Stimulated activated CD8-positive, alpha-beta memory T cell treated with anti-CD3 and anti-CD28 coated beads, Interleukin-4, amount 100 ng/mL, for 1 hour (primary cell): ENCODE measurements at places on chromosomes 7 and 10.

- no peak for DNase-seq
Observed at GRCh38 chr10:1070919-1071318, 14.7 kb downstream of the WDR37 start.

- no peak for DNase-seq
Observed at GRCh38 chr7:12322903-12323300, 80.8 kb downstream of the VWDE start.

DNA sequence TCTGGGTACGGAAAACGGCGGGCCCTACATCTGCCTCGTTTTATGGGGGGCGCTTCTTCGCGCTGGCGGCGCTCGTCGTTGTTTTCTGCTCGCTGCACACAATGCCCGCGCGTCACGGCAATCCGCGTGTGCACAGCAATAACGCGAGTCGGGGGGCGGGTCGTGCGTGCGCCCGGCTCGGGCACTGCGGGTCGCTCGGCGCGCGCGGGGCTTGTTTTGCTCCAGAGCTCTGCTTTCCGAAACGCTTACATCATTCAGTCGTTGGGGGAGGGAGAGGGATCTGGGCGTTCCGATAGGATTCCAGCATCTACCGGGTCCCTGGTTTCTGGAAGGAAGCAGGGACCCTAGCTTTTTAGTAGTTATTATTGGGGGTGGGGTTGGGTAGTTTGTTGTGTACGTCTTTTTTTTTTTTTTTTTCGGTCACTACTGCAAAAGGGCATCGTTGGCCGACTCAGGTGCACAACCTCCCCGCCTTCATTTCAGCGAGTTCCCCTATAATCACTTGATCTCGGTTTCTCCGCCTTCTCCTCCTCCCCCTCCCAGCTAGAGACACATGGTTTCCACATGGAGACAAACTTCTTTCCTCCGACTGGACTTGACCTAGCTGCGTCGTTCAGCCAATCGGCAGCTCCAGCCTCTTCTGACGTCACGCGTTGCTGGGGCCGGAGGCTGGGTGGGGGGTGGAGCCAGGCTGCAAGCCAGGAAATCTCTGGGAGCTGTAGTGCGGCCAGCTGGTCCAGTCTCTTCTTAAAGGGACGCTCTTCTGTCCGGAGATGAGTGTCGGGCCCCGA is 3.5 kb downstream of the MXI1 start:
- DNase-seq, result peak; percentile 81

- no peak for DNase-seq
Observed at GRCh38 chr10:16184096-16184597, 252.7 kb upstream of the PTER start.

DNA sequence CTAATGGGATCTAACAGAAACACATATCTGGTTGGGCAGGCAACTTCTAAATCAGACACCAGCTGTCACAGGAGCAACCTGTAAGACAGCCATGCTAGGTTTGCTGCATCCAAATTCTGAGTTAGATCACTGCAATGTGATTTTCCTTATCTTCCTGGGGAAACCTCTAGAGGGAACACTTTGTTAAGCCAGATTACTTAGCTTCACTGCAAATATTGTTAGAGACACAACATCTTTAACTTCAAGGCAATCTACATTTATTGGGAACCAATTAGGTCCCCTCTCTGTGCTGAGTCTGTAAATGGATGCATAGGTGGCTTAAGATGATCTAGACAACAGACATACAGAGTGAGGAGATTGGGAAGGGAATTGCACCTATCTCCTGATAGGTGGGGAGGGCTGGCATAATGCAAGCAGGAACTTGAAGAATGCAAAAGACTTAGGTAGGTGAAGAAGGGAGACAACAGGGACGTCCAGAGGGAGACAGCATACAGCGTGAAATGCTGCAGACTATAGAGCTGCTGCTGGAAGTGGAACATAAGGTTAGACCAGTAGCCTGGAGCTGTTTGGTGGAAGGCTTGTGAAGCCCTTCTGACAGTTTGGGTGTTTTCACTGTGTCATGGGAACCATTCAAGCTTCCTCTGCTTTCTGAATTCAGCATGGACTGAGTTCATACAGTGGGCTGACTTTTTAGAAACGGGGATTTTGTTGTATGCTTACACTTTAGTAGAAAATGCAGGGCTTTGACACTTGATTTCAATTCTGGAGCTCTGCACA is 109.8 kb upstream of the ELMO1 start:
- DNase-seq, result no peak

GRCh38 chr7:4851459-4852422 is 10.1 kb downstream of the PAPOLB start:
- no peak for DNase-seq

DNA sequence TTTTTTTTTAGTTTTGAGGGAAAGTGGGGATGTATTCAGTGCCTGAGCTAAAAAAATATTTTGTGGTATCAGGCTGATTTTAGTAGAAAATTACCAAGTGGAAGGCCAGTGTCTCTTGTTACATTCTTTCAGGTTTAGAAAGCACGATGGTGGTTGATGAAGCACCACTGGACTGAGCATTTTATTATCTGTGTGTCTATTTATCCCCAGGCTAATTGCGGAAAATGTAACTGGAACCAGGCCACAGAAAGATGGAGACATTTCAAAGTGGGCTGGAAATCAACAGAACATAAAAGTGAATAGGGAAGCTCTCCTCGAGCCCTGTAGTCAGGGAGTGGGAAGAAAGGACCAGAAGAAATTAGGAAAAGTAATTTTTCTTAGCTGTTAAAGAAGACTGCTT is 261.0 kb downstream of the STK31 start:
- DNase-seq, result no peak

DNA sequence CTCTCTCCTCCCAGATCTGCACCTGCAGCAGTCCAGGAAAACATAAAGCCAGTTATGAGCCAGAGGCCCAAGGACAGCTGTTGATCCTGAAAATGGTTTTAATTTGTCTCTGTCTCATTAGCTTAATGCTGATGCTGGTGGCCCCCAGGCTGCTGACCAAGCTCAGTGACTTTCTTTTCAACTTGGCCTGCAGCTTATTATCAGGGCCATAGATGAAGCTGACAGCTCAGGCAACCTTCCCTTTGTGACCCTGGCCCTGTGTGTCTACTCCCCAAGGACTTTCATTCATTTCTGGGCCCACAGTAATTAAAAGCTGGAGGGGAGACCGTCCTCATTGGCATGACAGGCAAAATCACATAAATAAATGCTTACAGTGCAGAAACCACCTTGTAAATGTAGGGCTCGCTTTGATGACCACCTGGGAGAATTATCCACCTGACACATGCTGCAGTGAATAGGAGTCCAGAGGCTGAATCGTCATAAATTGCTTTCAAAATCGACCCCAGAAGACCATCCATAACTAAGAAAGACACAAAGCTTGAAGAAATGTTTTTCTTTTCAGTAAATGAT is 138.5 kb downstream of the NPY start:
- DNase-seq, result no peak

- no peak for DNase-seq
Observed at GRCh38 chr10:12703813-12704212, 297.7 kb downstream of the CCDC3 start.

DNA sequence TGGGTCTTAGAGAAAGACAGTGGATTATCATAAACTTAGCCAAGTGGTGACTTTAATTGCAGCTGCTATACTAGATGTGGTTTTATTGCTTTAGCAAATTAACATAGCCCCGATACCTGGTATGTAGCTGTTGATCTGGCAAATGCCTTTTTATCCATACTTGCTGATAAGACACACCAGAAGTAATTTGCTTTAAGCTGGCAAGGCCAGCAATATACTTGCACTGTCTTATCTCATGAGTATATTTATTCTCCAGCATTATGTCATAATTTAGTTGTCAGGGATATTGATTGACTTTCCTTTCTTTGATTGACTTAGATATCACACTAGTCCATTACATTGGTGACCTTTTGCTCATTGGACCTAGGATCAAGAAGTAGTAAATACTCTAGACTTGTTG is 12.8 kb downstream of the TMEM229A start:
- no peak for DNase-seq

DNA sequence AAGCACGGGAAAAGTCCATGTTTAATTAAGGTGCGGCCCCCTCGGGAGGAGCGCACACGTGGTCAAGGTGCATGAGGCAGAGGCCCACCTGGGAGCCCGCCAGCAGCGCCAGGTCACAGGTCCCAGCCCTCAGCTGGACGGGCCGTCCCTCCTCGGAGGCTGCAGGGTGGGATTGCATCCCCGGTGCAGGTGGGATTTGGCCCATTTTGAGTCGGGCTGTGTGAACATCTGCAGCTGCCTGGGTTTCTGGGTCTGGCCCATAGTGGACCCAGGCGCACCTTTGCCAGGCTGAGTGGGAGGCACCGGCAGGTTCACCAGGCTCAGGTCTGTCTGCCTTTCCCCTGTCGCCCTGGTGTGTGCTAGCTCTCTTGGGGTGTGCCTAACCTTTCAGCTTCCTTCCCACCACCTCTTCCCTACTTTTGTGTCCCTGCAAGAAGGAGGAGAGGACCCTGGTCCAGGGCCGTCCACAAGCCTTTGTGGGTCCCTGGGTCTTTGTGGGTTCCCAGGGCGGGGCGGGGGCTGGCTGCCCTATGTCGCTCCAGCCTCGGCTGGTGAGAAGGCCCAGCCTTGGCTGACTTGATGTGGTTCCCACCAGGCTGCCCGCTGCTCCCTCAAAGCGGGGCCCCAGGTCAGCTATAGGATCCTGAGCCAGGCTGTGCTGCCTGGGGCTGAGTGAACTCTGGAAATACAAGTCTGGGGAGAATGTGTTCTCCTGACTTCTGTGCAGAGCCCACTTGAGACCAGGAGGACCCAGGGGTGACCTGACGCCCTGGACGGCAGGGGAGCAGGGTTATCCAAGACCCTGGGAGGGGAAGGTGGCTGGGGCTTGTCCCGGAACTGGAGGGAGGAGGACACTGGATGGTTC is 186.7 kb upstream of the SHH start:
- DNase-seq, result no peak

GRCh38 chr10:99872367-99873162 is 90.1 kb downstream of the ABCC2 start:
- no peak for DNase-seq

- no peak for DNase-seq
Observed at GRCh38 chr7:42932811-42933591, 825 bp downstream of the MRPL32 start.

DNA sequence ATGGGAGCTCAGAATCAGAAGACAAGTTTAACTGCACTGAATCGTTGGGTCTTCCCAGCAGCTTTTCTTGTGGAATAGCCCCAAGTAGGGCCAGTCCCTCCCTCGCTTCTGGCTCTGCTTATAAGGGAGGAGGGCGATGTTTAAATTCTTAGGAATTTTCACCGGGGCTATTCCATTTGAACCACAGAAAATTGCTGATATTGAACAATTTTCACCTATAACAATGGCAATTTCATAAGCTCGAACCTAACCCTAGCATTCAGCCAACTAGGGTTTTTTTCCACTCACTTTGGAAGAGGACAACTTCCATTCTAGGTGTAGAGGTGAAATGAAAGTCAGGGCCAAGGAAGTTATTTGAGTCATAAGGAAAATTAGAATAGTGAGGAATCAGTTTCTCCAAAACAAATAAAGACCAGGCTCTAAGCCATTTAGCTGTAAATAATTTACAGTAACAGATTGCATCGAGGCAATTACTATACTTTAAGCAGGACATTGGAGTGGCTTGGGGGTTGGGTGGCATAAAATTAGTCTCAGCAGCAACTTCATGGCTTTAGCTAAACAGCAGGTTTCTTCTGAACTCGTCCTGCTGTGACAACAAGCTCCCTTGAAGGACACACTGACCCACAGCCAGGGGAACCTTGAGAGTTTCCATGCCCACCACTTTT is 1.5 kb upstream of the ATP6V0A4 start:
- DNase-seq, result no peak

GRCh38 chr7:36775061-36775620 is 50.8 kb upstream of the AOAH start:
- no peak for DNase-seq

DNA sequence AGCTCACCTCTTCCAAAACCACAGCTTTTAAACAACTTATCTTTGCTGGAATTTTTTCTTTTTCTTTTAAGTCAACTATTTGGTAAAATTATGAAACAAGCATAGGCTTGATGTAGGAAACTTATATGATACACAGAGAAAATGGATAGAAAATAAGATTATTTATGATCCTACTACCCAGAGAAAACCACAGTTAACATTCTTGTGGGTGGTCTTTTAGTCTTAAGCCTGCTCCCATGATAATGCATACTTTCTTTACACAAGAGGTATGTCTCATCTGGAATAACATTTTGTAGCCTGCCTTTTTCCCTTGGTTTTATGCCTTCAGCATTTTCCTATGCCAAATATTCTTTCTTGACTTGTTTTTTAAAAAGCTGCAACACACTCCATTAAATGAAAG is 21.4 kb downstream of the PLPP4 start:
- no peak for DNase-seq

DNA sequence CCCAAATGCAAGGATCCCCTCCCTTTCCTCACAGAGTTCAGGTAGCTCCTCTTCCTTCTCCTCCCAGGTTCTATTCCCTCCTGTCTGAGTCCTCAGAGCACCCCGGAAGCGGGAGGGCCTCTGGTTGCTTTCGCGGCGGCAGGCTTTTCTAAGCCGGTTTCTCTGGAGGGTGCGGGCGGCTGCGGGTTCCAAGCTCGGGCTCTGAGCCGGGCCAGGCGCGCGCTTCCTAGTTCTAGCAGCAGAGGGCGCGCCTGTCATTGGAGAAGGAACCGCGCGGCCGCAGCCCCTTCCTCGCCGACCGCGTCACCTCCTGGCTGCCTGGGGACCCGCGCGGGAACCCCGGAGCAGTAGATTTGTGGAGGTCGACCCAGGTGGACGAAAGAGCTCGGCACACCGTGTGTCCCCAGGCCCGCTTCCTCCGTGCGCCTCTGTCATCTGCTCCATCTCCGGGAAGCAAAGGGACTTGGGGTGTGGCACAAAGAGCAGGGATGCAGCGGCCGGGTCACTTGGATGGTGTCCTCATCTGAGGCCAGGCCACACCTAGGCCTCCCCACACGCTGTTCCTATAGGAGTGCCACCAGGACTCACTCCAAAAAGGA is 389.0 kb upstream of the PODXL start:
- DNase-seq, result no peak

- no peak for DNase-seq
Observed at GRCh38 chr10:73732931-73733623, 11.1 kb upstream of the SEC24C start.

- no peak for DNase-seq
Observed at GRCh38 chr7:2545746-2546425, 9.4 kb downstream of the BRAT1 start.

DNA sequence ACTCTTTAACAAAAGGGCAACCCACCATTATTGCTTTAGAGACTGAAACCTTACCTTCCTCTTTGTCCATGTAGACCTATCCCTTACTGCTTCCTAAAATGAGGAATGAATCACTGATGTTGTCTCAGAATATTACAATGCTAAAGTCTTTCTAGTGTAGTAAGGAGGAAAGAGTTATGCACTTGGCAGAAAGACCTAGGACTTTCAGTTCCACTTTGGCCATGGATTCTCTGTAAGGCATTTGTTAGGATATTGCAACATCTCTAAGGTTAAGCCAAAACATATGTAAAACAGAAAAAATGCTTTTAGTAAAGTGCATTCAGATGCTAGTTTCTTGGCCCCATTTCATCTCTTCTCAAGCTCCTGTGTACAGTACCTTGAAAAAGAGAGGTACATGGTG is 230.9 kb downstream of the PARD3 start:
- DNase-seq, result no peak

GRCh38 chr7:155458878-155459699 is 1.2 kb downstream of the EN2 start:
- no peak for DNase-seq
